ENCODE measurements at places on chromosomes 6 and 20. TPM values are rescaled to one million over a fixed set of nuclear protein-coding genes. Genes with fewer than 3 reads are reported as not detected.

Gene HLA-G
- not detected for total RNA-seq

Gene DCBLD1
- 6.7 TPM for total RNA-seq

DNA sequence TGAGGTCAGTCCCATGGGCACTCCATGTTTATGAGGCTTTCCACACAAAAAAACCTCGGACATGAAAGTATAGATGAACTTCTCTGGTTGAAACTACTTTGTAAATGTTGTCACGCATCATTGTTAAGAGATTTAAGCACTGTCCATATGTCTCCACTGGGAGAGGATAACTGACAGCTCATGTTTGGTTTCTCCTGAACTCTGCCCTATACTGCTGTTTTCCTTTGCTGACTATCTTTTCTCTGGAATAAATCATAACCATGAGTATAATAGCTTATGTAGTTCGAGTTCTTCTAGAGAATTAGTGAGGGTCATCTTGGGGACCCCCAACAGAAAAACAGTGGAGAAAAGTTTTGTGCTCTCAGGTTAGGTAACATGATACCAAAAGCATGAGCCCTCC is 14.3 kb downstream of the THEMIS start:
- DNase-seq = no peak

Gene GLP1R
- not detected for total RNA-seq

DNA sequence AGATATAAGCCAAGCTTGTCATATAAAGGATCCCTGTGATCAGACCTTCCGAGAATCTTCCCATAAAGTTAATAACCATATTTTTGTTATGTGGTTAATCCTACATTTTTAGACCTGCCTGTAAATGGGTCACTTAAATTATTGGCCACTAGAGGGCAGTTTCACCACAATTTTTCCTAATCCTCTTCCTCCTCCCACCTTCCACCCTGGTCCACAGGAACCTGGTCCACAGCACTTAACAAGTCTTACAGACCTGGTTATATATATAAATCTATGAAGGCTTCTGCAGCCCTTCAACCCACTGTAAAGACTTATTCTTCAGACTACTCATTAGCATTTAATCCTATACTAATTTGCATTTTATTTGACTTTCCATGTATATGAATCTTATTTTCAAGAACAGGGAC is 28.3 kb downstream of the MRS2 start:
- peak; percentile 57 for DNase-seq

- no peak for DNase-seq
Observed at GRCh38 chr20:10478205-10478604, 43.1 kb downstream of the SLX4IP start.

Measured in fibroblast of the aortic adventitia (primary cell).